ENCODE measurements at places on chromosomes 5 and 9.

GRCh38 chr5:115295777-115296123 is 704 bp downstream of the CCDC112 start:
- DNase-seq = no peak

GRCh38 chr5:460273-460625 is 17.3 kb downstream of the EXOC3 start:
- no peak for DNase-seq

- DNase-seq = no peak
Observed at GRCh38 chr5:125275725-125276090, 529.3 kb upstream of the ZNF608 start.

- no peak for DNase-seq
Observed at GRCh38 chr5:33490071-33490665, 49.4 kb downstream of the TARS1 start.

DNA sequence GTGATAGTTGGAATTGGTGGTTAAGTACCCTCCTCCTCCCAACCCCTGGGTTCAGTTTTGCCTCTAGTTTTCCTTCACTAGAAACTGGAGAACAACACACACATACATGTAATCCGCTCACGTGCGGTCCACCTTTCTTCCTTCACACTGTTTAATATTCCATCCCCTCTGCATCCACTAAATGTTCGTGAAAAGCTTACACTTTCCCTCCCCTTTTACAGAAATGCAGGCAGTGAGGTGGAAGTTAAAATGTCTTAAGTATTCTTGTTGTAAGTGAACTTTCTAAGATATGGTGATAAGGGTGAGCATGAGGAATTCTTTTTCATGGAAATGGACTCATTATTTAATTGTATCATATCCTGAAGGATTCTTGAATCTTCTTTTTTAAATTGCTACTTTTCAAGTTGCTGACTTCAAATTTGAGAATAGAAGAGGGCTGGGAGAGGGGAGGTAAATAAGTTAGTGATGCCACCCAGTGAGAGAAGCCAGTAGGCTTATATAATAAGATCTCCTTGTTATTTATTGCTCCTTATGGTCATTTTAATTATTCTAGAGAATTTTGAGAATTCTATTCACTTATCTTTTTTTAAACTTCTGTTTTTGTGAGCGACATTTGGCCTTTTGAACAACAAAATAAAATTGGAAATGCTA is 90.2 kb downstream of the TLE4 start:
- DNase-seq = no peak

- no peak for DNase-seq
Observed at GRCh38 chr5:143001764-143002351, 231.7 kb downstream of the ARHGAP26 start.

DNA sequence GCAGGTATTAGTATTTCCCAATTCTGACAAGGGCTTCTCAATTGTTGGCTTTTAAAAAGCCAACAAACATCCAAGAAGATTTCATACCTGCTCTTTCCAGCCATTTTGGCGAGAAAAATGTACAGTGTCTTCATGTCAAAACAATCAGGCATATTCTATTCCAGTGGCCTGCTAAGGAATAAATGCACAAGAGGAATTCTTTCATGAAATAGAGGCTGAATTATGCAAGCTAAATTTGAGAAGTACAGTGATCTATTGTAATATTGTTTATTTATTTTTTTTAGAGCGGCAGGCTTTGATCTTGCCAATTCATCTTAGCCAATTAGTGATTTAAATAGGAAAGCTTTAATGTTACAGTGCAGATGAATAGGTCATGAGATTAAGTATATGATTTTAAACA is 49.3 kb downstream of the NLN start:
- no peak for DNase-seq

Measured in stimulated activated CD8-positive, alpha-beta memory T cell treated with anti-CD3 and anti-CD28 coated beads, Interleukin-7, amount 100 ng/mL, for 24 hours (primary cell).